Activated naive CD8-positive, alpha-beta T cell treated with anti-CD3 and anti-CD28 coated beads, Interleukin-2, amount 10 ng/mL, durations not matched to agents 7 days and 5 days (primary cell): ENCODE measurements at places on chromosomes 2 and 18. TPM values are rescaled to one million over a fixed set of nuclear protein-coding genes. Genes with fewer than 3 reads are reported as not detected.

GRCh38 chr18:58254873-58255511 is 211.0 kb downstream of the NEDD4L start:
- no peak for DNase-seq

GRCh38 chr2:126932966-126933710 is 34.4 kb downstream of the TEX51 start:
- no peak for DNase-seq

GRCh38 chr2:190718652-190719526 is 70.0 kb downstream of the NAB1 start:
- DNase-seq, result no peak

DNA sequence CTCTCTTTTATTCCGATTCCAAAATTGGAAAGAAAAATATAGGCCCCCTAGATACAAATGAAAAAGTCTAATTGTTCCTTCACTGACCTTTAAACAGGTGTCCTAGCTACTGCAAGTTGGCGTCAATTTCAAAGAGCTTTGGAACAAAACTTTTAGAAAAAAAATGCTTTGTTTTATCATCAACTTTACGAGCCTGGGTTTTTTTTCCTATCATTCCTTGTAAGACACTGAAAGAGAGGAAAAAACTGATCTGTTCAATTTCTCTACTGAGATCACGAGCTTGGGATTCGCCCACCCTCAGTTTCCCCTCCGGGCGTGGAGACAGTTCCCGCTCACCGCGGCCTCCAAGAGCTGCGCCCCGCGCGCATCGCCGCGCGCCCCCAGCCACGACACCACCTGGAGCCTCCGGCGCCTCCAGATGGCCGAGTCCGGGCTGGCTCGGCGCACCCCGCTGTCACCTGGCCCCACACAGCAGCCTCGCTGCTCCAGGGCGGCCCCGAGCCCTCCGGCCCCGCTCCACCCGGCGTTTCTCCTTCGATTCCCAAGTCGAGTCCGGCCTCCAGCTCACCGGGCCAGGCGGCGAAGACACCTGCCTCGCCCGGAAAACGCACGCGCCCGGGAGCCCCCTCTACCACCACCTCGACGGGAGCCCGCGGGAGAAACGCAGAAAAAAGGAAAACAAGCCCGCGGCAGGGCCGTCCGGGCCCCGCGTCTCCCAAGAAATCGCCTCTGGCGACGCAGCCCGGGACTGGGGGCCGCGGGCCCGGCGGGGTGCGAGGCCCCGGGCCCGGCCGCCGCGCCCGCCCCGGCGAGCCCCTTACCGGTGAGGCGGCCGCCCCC is 656 bp downstream of the TBC1D8 start:
- DNase-seq, result peak; percentile 39

DNA sequence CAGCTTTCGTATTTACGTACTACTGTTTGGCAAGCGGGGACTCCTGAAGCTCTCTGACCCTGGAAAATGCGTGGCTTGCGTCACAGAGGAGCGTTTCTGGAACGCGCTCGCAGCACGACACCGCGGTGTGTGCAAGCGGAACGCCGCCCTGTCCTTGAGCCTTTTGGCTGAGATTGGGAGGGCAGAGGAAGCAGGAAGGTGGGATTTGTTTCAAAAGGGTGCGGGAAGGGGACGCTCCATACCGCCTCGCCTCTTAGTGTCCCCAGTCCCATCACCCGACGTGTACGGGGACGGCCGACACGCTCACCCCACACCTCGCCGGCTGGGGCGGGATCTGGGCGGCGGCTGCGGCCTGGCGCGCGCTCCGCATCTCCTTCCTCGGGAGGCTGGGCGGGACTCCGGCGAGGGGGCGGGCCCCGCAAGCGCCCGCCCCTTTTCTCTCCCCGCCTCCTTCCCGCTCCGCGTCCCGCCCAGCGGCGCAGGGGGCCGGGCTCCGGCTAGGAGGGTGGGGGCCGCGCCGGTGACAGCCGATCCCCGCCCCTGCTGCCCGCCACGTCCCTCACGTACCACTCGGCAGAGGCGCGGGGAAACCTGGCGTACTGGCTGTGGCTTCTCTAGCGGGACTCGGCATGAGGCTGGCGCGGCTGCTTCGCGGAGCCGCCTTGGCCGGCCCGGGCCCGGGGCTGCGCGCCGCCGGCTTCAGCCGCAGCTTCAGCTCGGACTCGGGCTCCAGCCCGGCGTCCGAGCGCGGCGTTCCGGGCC is at the start of gene PDK1:
Gene PDK1, plus strand, starts transcription at position 569 of the 762 bp plus-strand sequence. Its CDS starts 61 bp downstream, at position 630.
- DNase-seq, result peak; percentile 97

GRCh38 chr2:241454837-241455485 is 53.4 kb downstream of the STK25 start:
- no peak for DNase-seq

- no peak for DNase-seq
Measured at GRCh38 chr2:182717816-182718215, 1.8 kb downstream of the DNAJC10 start.

- no peak for DNase-seq
Measured at GRCh38 chr2:30505500-30506180, 58.6 kb downstream of the LCLAT1 start.

The PKP4 gene
- total RNA-seq, result 37.0 TPM

The HRH4 gene
- total RNA-seq, result 0.22 TPM

The UBR3 gene
- total RNA-seq, result 26.7 TPM

The TANK gene
- total RNA-seq, result 76.9 TPM

The KIF5C gene
- total RNA-seq, result 14.2 TPM

The TSHZ1 gene
- total RNA-seq, result 23.7 TPM

The MC4R gene
- not detected for total RNA-seq
